CD4-positive, alpha-beta T cell treated with Interleukin-4 for 1 hour (primary cell): ENCODE measurements at places on chromosomes 5 and 9.
A peak's percentile ranks its signal among the peaks of the same experiment; 100 is the strongest.

GRCh38 chr5:81519217-81519905 is 125.4 kb upstream of the ACOT12 start:
- DNase-seq, result no peak

- DNase-seq, result no peak
Observed at GRCh38 chr9:130192382-130192999, 20.3 kb downstream of the NCS1 start.

DNA sequence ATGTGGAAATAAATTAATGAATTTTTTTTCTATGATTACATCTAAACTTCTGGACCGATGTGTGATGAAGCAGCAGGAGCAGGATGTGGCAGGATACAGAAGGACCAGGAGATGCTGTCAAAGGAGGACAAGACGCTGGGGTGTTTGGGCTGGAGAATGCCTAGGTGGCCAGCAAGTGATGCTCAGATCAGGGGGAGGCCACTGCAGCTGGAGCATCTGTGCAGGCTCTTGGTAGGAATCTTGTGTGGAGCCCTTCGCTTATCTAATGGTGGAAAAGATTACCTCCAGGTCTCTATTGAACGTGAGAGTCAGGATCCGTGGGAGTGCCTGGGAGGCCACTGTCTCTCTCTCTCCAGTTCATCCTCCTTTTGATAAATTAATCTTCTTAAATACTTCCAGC is 79.8 kb downstream of the MRPL36 start:
- no peak for DNase-seq

DNA sequence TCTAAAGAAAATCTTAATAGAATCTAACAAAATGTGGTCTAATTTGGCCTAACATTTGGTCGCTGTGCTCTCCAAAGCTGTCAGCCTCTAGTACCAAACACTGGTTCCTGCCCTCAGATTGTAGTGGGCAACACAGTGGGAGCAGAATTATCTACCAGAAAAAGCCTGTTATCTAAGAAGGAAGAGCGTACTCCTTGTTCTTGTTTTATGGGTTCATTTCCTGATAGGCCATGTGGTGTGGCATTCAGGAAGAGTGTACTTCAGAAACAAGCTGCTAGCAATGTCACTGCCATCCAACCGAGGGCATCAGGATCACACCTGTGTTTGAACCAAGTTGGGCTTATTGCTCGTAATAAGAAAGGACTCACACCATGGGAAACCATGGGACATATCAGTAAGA is 487.9 kb upstream of the DAP start:
- no peak for DNase-seq

DNA sequence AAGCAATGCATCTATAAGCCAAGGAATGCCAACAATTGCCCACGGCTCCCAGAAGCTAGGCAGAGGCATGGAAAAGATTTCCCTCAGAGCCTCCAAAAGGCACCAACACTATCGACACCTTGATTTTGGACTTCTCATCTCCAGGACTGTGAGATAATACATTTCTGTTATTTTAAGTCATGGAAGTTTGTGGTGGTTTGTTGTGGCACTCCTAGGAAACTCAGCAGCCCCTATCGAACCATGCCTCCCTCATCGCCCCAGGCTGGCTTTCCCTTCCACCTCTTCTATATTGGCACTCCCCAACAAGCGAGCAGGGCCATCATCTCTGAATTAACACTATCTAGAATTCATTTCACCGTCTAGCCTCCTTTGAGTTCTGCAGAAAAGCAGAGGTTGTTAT is 33.7 kb upstream of the TAS2R1 start:
- no peak for DNase-seq

- no peak for DNase-seq
Observed at GRCh38 chr5:39992617-39993202, 567.9 kb upstream of the DAB2 start.

DNA sequence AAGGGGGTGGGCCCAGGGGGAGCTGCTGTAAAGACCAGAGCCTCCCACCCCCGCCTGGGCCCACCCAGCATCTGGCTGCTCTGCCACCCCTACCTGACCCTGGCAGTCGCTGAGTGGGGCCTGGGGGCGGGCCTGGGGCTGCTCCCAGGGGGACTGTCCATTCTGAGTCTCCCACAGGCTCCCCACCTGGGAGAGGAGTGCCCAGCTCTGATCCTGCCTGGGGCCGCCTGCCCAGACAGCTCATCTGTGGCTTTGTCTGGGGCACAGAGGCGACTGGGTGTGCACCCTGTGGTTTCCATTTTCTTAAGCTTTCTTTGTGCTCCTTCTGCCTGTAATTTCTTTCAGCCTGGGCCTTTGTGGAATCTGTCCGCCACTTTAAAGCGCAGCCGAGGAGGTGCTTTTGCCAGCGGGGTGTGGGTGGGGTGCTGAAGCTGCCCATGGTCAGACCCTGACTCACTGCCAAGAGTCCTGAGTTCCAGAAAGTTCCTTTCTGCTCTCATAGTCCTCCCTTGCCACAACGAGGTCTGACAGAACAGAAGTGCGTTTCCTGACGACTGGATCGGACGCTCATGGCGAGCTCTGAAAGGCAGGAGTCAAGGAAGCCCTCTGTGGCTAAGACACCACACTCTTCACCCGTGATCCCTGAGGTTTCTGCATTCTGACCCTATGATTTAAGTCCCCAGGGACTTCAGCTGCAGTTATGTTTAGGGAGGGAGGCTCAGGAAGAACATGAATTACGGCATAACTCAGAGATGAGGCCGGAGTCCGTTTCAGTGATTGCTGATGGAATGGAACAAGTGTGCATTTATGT is 225.0 kb downstream of the FANCC start:
- no peak for DNase-seq

- DNase-seq, result no peak
Observed at GRCh38 chr9:110148891-110149290, 59.1 kb downstream of the C9orf152 start.

DNA sequence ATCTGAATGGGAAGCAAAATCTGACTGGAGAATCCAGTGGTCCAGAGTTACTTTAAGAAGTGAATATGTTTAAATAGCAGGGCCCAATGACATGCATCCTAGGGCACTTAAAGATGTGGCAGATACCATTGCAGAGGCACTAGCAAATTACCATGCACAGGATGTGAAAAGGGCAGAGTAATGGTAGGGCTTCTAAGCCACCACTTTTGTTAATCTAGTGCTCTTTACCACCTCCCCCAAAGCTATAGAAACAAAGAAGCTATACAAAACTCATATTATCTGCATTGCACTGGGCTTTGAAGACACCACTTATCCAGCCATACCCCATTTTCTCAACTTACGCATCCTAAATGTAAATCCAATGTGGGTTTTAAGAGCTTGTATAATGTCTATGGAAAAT is 81.2 kb downstream of the ZCCHC7 start:
- no peak for DNase-seq

- DNase-seq, result peak; percentile 63
Observed at GRCh38 chr5:177111720-177112394, 21.7 kb upstream of the NSD1 start.

DNA sequence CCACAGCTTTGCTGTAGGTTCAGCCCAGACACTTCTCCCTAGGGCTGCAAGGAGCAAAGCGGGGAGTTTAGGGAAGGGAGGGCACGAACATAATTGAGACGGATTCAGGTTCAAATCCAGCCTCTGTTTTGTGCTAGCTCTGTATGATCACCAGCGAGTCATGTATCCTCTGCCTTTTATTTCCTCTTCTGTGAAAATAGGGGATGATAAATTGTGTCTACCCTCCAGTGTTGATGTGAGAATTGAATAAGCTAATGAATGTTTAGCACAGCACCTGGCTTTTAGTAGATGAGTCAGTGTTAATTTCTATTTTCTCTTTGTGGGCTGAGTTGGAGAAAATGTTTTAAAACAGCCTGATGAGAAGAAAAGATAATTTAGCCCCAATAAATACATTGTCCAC is 6.2 kb downstream of the MLANA start:
- DNase-seq, result no peak

DNA sequence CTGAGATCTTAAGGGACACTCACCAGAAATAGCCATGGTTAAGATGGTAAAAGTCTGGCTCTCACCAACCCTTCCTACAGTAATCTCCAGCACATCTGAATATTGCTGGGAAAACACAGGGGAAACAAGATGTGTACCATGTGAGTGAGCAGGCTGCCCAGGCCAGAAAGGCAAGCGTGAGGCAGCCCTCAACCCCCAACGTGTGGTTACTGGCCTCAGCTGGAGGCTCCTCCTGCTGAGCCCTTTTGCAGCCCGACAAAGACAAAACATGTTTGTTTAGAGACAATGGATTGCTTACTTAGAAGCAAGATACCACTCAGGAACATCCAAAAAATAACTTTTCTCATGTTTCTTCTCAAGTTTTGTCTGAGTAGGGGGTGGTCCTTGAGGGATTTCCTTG is 16.6 kb downstream of the ZFP62 start:
- no peak for DNase-seq

DNA sequence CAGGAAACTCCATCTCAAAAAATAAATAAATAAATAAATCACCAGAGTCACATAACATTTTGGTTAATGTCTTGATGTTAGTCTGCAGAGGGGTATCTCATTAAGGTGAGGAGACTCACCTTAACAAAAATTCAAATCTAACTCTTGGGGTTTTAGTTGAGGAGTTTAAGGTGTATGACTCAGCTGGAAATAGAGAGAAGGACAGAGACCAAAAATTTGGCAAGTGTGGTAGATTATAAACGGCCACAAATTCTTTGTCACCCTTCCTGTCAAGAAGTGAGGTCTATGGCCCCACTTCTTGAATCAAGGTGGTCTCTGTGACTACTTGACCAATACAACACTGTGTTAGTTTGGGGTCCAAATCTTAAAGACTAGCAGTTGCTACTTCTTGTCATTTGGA is 60.8 kb downstream of the TTC39B start:
- DNase-seq, result no peak

GRCh38 chr5:36373527-36374086 is 71.9 kb upstream of the RANBP3L start:
- peak; percentile 72 for DNase-seq

GRCh38 chr9:123354806-123355508 is 1.0 kb upstream of the CRB2 start:
- no peak for DNase-seq

- no peak for DNase-seq
Observed at GRCh38 chr9:37290940-37291485, 131.5 kb upstream of the GRHPR start.

DNA sequence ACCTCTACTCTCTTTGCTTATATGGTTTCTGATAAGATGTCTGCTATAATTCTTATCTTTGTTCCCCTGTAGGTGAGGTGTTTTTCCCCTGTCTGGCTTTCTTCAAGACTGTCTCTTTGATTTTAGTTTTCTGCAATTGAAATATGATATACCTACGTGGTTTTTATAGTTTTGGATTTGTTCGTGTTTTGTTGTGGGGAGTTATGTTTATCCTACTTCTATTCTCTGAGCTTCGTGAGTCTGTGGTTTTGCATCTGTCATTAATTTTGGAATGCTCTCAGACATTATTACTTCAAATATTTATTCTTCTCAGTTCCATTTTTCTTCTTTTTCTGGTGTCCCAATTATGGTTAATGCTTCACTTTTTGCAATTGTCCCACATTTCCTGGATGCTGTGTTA is 521.3 kb downstream of the KCTD16 start:
- DNase-seq, result no peak

DNA sequence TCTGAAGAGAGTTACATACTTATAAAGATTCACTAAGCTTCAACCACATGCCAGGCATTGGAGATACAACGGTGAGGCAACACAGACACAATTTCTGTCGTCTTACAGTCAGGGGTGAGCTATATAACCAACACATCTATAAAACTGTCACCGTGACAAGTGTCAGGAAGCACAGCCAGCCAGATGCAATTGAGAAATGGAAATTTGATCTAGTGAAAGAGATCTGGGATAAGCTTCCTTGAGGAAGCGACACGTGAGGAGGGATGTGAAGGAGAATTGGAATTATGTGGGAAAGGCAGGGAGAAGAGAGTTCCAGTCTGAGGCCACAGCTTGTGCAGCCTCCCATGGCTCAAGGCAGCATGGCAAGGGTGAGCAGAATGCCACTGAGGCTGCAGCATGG is 50.9 kb upstream of the ZNF354B start:
- no peak for DNase-seq

- no peak for DNase-seq
Observed at GRCh38 chr9:129840034-129840433, 4.8 kb downstream of the USP20 start.

GRCh38 chr9:134902936-134903335 is 14.8 kb downstream of the FCN1 start:
- no peak for DNase-seq

- DNase-seq, result no peak
Observed at GRCh38 chr5:148306446-148306845, 5.8 kb upstream of the SPINK7 start.

DNA sequence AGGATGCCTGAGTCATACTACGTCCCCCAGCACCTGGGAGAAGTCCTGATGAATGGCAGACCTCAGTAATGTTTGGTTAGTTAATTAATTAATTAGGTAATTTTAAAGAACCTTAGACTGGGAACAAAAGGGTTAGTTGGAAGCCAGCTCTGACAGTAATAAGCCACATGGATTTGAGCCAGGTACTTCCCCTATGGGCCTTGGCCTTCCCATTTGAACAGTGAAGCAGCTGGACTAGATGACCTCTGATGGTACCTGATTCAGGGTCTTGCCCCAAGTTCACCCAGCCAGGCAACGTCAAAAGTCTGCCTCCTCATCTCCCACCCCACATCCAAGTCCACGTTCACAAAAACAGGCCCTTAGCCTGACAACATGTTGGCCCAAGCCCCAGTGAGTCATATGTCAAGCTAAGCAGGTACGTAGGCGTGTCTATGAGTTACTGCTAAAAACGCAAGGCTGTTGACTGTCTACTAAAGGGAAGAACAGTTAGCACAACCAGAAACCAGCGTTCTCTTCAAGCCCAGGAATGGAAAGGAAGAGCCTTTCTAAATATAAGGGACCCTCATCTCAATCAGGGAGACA is 303.2 kb downstream of the ACTL7B start:
- DNase-seq, result no peak

GRCh38 chr9:129649726-129650679 is 8.1 kb upstream of the ASB6 start:
- DNase-seq, result no peak

GRCh38 chr5:133035224-133035623 is 8.9 kb upstream of the ZCCHC10 start:
- DNase-seq, result no peak

DNA sequence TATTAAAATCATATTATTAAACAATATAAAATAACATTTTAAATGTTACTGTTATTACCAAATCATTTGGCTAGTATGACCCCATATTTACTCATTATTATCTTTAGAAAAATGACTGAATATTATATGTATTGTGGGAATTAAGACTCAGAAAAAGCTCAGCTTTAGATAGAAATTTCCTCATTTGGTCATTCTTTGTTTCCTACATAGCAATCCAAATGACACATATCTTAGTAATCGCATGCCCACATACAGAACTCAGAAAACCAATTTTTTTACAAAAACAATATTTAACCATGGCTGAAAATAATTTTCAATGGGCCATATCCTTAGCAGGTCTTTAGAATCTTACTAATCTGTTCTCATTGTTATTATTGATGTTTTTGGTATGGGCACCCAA is 53.8 kb upstream of the TSLP start:
- DNase-seq, result no peak

GRCh38 chr5:100697970-100698369 is 162.8 kb downstream of the FAM174A start:
- DNase-seq, result no peak

- DNase-seq, result no peak
Observed at GRCh38 chr9:129640086-129640870, 1.7 kb downstream of the ASB6 start.
